Ecto neural progenitor cell (in vitro differentiated cells): ENCODE measurements at places on chromosomes 4 and X.
A peak's percentile ranks its signal among the peaks of the same experiment; 100 is the strongest.

GRCh38 chr4:19348746-19349145, 903.0 kb upstream of the SLIT2 start:
- DNase-seq: no peak

GRCh38 chr4:185868983-185869382, 57.0 kb upstream of the SORBS2 start:
- DNase-seq: no peak

DNA sequence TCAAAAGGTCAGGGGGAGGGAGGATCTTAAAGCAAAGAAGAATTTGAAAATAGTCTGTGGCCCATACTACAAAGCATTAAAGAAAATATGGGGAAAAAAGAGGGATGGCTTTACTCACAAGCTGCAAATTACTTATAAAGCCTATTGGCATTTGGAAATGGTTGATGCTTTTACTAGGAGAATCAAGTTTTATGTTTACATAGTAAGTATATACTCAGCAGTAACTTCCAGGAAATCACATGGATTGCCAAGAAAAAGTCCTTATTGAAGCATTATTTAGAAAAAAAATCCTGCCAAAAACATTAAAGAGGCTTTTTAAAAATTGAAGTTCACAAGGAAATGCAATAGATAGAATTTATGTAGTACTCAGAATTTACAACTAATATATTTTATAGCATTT, 8.4 kb upstream of the SH3RF1 start:
- DNase-seq: no peak

DNA sequence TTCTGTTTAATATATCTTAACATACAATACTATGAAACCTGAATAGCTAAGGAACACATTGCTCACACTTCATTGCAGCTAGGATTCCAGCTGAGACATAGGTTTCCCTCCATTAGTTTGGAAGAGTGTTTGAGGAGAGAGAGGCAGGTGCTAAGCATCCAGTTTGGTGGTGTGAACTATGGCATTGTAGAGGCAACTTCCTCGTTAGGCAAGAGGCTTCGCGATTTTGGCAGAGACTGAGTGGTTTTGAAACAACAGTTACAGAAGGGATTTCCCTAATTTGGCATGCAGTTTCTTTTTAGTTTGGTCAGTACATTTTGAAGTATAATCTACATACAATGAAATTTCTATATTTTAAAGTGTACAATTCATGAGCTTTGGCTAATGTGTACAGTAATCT, 117.1 kb upstream of the BMP3 start:
- DNase-seq: no peak

DNA sequence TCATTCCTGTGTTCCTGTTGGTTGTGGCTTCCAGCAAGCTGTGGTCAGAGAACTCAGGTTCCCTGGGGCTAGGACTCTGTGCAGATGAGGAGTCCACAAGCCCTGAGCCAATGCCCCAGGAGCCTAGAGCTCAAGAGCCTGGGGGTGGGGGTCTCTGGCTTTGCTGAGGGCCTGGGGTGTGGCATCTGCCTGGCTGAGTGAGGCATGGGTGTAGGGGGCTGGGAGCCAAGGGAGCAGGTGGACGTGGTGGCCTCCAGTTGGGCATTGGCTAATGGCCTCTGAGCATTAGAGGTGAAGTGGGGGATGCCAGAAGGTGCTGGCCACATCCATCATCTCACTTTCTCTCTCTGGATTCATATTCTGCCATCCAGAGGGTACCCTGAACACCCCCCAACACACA, 5.3 kb upstream of the MAMLD1 start:
- DNase-seq: no peak

DNA sequence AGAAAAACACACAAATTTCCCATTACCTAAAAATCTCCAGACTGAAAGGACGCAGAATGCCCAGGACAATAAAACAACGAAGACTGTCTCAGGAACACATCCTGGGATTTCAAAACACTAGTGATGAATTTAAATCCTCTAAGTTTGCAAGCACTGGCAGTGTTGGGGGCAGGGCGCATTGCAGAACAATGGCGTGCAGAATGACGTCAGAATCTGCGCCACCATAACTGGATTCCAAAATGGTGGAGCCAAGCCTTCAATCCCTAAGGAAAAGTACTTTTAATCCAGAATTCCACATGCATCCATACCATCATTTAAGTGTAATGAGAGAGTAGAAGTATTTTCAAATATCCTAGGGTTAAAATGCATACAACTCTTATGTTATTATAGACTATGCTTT, 679.1 kb downstream of the TRIML1 start:
- no peak for DNase-seq

DNA sequence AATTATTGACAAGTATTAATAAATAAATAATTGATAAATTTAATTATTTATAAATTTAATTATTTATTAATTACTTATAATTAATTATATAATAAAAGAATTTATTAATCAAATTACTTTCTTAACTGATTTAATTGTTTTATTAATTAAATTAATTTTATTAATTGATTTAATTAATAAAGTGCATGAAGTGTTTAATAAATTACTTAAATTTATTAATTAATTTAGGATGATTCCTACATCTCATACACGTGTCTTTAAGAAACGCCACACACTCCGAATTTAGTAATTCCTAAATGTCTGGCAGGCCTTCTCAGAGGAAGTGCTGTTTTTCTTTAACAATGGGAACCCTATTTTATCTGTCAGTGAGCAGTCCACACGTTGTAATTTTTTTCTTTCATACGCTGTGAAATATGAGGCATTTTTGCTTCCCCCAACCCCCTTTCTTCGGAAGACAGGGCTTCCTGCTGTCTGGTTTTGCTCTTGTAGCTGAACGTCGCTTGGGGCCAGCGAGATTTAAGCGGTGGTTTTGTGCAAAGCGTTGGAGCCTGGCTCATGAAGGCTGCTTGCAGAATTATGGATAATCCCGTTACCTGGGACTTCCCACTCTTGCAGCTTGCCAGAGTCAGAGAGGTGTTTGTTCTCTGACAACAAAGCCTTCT, 46.8 kb downstream of the CRLF2 start:
- peak; percentile 45 for DNase-seq

- no peak for DNase-seq
Measured at GRCh38 chr4:185396724-185397385, at the start of gene ANKRD37. ANKRD37 (plus strand) TSS chr4:185396841; CDS start chr4:185396924, 83 bp downstream.

- DNase-seq: no peak
Measured at GRCh38 chrX:55039471-55039870, 8.7 kb upstream of the ALAS2 start.

DNA sequence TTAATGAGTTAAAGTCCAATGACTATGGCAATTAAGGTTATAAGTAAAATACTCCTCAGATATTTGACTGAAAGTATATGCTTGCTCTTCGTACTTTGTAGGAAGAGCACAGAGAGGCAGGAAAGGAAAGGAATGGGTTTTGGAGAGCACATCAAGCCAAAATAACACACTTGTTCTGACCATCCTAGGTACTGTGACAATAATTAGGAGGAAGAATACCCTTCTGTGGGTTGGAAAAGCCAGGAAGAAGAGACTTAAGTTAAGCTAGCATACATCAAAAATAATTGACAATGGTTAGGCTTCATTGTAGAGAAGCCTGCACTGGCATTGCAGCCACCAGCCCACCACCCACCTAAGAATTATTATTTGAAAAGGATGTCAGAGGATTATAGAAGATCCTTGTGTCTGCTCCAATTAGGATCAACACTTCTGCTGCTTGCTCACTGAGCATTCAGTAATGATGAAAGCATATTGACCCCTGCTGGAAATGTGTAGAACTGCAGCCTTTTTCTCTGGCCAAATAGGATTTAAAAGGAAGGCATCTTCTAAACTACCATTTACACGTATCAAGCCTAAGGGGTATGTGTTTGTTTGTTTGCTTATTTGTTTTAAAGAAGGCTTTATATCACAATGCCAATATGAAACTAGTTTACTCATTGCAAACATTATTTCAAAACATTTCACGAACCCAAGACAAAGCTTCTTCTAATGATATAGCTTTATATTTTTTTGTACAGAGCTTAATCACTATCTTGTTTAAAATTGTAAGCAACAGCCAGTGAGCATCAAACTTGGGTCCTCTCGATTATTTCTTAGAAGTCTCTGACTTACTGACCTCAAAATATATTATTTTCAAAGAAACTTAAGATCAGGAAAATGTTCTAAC, 286.2 kb upstream of the TET2 start:
- peak; percentile 65 for DNase-seq

GRCh38 chr4:106046083-106046482, 150.8 kb downstream of the NPNT start:
- no peak for DNase-seq

DNA sequence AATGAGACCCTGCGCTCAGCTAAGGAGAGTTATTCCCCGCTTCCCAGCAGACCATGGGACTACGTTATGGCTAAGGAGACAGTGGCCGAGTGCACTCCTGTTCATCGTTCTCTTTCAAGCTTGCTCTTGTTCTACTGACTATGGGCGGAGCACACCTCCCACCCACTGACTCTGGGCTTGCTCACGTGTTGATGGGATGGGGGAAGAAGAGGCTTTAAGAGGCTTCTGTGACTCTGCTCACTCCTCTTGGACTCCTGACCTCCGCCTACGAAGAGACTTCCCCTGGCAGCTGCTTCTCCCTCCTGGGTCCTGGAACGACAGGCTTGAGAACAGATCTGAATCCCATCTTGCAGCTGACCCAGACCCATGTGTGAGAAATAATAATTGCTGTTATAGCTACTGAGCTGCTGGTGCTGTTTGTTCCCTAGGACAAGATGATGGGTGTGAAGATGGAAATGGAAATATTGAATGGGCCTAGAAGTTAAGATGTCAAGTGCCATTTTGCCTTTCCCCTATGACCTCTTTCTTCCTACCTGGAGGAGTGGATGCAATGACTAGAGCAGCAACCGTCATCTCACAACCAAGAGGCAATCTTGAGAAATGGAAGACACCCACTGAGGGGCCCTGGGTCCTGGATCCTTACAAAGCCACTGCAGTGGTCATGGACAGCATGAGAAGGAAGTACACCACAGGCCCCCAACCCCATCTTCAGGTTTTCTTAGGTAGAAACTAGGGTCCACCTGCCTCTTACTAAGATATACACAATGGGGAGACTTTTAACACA, 38.7 kb upstream of the IRAK1 start:
- no peak for DNase-seq

DNA sequence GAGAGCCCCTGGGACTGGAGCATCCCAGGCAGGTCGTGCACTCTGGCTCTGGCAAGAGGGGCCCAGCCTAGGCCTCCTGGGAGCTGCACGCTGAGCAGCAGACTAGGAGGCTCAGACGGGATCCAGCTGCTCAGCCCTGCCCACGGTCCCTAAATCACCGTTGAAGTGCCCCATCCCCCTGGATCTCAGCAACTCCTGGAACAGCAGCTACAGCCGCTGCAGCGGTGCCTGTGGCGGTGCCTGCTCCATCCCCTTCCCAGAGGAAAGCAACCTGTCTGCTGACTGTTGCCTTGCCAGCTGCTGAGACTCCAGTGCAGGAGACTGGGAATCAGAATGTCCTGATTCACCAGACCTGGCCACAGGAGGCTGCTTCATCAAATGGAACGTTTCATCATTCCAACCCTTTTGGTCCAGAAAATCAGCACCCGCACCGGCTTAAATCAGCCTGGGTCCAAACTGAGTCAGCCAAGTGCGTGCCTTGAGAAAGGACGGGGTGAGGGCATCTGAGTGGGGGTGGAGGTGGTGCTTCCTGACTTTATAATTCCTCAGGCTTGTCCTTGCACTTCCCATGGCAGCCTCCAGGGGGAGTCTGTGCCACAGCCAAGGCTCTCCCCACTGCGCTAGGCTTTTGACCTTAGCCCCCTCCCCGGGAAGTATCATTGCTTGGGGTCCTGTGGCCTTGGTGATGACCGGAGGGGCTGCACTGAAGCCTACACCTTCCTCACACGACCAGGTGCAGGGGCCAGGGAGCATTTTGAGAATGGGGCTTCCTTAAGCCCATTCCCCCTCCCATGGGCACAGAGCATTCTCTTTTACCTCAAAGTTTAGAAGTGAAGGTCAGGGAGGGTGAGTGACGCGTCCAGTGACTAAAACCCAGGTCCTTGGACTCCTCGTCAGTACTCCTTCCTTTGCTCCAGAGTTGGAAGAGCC, 6.5 kb downstream of the ZNF185 start:
- DNase-seq: peak; percentile 66

GRCh38 chrX:53186351-53186750, 38.7 kb downstream of the KDM5C start:
- DNase-seq: no peak

DNA sequence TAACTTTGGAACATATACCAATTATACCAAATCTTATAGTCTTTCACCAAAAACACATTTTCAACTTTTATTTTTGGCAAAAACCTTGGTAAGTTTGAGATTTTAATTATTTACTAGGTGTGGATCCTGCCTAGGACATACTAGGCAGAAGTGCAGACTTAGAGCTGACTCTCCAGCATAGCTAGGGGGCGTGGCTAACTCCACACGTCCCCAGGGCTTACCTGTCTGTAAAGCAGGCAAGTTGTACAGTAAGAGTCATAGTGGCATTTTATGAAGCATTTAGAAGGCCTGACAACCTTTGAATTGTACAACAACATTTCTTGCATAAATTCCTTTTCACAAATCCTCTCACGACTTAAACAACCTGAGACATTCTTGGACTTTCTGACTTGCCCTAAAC, 19.2 kb upstream of the GRPEL1 start:
- DNase-seq: no peak

- DNase-seq: no peak
Measured at GRCh38 chr4:108611365-108611764, 9.0 kb upstream of the RPL34 start.

- DNase-seq: no peak
Measured at GRCh38 chr4:81519856-81520255, 48.1 kb upstream of the RASGEF1B start.

GRCh38 chr4:123671636-123672404, 275.2 kb downstream of the SPRY1 start:
- DNase-seq: no peak

DNA sequence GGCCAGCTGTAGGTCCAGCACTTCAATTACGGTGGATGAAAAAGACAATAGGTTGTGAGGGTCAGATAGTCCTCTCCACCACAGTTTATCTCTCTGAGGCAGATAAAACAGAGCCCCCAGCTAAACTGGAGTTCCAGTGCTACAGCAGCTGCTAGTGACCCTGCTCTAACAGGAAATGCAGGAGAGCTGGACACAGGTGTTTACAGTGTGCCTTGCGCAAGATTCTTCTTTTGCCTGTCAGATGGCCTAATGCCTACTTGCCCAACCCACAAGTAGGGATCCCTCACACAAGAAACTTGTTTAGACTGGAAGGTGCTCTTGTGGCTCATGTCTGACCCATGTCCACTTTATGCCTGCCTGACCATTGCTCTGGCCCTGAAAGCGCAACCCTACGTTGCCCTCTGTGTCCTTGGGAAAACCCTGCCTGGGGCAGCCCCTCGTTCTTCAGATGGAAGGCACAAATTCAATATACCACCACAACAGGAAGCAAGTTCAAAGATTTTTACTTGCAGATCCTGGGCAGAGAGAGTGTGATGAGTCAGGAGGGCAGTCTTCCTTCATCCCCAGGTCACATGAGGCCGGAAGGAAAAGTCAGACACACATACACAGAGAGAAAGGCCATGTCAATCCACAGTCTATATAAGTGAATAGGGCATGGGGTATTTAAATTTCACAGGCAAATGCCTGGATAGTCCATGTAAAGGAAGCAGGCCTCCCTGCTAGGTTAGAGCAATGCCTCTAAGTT, 105.1 kb upstream of the ADGRL3 start:
- DNase-seq: no peak

- no peak for DNase-seq
Measured at GRCh38 chr4:40557736-40558135, 71.9 kb downstream of the RBM47 start.
